Activated CD4-positive, CD25-positive, alpha-beta regulatory T cell treated with anti-CD3 and anti-CD28 coated beads, Interleukin-2, amount 50 U/mL, for 72 hours (primary cell): ENCODE measurements at places on chromosomes 4 and X.

GRCh38 chr4:55184600-55185523 is 59.5 kb upstream of the KDR start:
- DNase-seq: no peak

DNA sequence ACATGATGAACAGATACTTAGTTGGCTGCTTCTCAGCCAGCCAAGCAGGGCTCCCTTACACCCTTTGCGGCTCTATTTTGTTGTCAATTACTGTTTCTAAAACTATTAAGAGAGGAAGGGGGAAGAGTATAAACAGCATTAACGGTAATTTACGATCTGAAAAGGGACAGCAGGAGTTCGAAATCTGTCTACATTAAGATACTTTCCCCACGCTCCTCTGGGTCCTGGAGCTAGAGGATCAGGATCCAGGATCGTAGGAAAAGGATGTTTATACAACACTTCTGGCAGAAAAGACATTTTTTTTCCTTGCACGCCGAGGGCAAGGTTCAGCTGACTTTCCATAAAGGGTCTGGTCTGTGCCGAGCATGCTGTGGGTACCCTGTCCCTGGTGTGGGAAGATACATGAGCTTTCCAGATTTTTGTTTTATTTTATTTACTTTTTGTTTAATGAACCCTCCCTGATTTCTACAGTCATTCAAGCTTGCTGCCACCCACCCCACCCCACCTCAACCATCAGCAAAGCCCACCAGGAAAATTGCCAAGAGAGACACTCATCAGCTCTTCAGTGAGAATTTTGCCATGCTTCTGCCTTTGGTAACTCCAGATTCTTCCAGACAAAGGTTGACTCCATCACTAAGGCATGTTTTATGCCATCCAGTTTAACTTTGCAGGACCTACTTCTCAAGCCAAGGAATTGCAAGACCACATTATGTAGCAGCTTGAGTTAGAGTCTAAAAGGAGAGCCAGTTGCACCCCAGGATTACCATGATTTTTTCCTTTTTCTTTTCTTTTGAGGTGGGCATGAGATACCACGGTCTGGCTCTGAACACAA is 188.1 kb downstream of the QDPR start:
- no peak for DNase-seq

DNA sequence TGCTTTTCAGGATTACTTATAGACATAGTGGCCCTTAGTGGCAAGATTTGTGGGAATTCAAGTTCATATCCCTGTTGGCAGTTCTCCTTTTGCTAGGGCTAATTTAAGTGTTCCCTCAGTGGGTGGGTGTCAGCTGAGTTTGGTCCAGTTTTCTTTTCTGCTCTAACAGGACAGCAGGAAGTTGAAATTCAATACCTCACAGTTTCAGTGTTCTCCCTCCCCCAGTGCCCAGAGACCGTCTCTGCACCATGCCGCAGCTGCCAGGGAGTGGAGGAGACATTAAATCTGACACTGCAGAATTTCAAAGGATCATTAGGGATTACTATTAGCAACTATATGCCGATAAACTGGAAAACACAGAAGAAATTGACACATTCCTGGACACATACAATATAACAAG is 50.7 kb downstream of the UBE2NL start:
- DNase-seq: no peak

- no peak for DNase-seq
Observed at GRCh38 chr4:54958236-54958635, 167.2 kb downstream of the KDR start.

DNA sequence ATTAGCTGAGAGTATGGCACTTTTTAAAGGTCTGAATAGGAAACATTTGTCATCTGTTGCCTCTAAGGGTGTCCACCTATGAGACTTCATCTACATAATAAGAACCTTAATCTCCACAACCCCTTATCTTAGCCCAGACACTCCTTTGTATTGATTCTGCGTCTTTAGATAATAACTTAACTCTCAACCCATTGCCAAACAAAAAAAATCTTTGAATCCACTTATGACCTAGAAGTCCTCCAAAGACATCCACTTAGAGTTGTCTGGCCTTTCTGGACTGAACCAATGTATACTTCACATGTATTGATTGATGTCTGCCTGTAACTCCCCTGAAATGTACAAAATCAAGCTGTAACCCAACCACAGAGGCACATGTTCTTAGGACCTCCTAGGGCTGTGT is 66.0 kb upstream of the CHRNA9 start:
- DNase-seq: no peak
